ENCODE measurements at places on chromosomes 2 and 18.

GRCh38 chr2:205751569-205752031 is 69.3 kb downstream of the NRP2 start:
- DNase-seq, result no peak

- DNase-seq, result no peak
Observed at GRCh38 chr2:190468814-190469569, 60.8 kb downstream of the MFSD6 start.

DNA sequence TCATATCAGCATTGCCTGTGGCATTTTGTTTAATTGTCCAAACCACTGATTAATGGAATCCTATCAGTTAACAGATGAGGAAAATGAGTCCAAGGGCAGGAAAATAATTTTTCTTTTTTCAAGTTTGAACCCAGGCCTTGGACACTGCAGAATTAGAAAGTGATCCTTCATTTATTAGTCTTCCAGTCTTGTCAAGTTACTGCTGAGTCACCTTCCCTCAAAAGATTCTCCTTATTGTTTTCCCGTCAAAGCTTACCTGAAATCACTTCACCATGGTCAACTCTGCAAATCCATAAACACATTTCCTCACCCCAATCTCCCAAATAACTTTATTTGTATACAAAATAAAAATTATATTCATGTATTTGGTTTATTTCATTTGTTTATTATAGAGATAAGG is 57.9 kb downstream of the WDR75 start:
- no peak for DNase-seq

- no peak for DNase-seq
Observed at GRCh38 chr2:172865422-172865821, 129.8 kb downstream of the RAPGEF4 start.

- no peak for DNase-seq
Observed at GRCh38 chr2:127163921-127164320, 56.2 kb downstream of the CYP27C1 start.

DNA sequence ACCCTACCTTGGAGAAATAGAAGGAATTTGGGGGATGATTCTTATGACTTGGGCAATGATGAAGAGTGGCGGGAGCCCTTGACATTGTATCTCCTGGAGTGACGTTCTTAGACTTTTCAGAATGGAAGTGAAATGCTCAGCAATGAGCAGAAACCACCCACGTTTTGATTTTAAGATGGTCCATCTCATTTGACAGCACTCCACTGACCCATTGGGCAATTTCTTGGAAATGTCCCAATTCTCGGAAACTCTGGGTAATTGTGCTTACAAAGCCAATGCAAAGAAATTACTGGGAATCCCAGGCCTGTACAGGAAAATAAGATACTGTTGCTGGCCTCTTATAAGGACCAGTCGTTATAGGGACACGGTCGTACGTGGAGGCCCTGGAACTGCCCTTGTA is 170.0 kb upstream of the COPS8 start:
- DNase-seq, result no peak

DNA sequence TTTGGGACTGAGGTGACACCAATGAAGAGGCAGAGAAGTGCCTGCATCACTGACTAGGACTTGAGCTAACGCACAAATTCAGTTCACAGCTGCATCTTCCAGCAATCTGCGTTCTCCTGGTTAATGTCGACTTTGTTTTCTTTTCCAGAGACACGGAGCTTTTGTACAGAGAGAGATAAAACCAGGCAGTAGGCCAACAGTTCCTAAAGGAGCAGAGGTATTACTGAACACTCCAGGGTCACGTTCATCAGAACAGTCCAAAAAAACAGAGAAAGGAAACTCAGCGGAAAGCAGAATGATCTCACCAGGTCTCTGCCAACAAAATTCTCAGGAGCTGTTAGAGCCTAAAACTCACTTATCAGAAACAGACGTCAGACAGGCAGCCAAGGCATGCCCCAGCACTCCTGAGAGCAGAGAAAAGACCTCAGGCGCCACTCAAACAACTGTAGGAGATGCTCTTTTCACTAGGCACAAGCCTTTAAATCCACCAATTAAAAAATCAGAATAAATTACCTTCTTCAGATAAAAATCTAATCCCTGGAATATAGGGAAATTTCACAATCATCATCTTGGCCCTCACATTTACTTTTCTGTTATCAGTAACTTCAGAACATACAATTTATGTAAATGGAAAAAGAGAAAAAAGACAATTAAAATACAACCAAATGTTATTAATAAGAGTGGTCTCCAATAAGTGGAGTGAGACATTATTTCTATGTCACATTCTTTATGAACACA is 95.9 kb upstream of the SPTBN1 start:
- DNase-seq, result no peak

- no peak for DNase-seq
Observed at GRCh38 chr2:54724560-54725342, 1.3 kb downstream of the EML6 start.

- DNase-seq, result no peak
Observed at GRCh38 chr2:121790276-121790956, 35.0 kb downstream of the TSN start.

GRCh38 chr18:35573531-35573930 is 8.0 kb upstream of the GALNT1 start:
- no peak for DNase-seq

- no peak for DNase-seq
Observed at GRCh38 chr2:223537651-223538601, 64.2 kb downstream of the SCG2 start.

DNA sequence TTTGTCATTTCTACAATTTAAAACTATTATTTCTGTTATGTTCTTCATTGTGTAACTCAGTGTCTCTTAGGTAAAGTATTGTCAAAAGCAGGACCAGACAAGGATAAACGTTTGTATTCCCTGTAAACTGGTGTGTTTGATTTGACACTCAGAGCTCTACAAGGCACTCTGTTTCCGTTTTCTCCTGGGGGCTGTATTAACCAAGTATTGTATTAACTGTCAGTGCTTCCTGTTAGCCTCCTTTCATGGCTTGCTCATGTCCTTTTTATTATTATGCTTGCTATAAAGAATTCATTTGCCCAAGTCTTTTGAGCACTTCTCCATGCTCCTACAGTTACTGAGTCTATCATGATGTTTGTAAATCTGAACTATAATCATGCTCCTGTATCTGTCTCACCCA is 323.7 kb downstream of the LPIN1 start:
- DNase-seq, result no peak

- no peak for DNase-seq
Observed at GRCh38 chr2:15117409-15118050, 443.6 kb downstream of the NBAS start.

DNA sequence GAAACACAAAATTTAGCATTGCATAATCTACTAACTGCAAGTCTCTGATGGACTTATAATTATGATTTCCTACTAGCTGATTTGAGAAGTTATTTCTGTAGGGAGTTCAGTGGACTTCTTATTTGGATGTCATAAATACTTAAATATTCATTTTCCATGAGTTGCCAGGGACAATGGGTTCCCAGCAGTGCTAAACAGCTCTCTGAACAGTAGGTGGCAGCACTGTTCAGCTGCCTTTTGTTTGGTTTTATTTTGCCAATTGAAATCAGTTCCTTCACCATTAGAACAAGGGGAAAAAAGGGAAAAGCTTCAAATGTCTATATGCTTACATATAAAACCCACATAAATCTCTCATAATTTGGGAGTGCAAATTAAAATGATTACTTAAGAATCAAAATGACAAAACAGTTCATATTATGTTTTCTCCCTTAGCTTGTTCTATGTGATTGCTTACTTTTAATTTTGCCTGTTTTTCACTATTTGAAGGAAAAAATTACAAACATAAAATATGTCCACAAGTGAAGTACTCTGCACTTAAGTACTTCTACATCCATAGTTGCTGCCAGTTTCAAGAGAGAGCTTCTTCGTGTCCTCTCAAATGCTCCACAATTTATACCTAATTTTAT is 898.9 kb downstream of the CPS1 start:
- DNase-seq, result no peak

GRCh38 chr18:22563164-22563583 is 145.5 kb upstream of the CTAGE1 start:
- DNase-seq, result no peak

DNA sequence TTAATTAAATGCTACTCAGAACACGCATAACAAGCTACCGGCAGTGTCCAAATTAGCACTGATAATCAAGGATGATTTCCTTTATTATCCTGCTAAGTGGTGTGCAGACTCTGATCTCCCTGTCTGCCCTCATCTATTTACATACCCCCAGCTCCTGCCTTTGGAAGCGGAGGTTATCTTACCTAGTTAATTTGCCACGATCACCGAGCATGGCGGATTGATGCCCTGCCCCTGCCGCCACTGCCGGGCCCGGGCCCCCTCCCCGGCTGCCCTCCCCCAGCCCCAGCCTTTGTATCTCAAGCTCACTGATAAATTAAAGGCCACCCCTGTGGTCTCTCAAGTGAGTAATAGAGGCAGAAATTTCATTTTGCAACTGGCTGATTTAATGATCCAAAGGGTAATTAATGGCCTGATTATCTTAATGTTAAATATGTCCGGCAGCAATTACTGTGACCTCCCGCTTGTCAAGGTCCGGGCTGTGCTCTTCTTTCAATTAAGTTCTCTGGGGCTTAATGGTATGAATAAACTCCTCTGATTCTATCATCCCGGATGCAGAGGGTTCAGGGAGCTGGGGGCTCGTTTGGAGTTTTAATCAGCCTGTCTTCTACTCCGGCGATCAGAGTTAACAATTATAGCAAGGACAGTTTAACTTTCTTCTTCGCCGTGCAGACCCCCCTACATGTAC is 113.4 kb downstream of the GBX2 start:
- no peak for DNase-seq

- DNase-seq, result no peak
Observed at GRCh38 chr2:190343536-190344275, at the start of gene INPP1. TSS of gene INPP1 (plus strand) at chr2:190343589. CDS start at chr2:190360103, 16,514 bp downstream.

DNA sequence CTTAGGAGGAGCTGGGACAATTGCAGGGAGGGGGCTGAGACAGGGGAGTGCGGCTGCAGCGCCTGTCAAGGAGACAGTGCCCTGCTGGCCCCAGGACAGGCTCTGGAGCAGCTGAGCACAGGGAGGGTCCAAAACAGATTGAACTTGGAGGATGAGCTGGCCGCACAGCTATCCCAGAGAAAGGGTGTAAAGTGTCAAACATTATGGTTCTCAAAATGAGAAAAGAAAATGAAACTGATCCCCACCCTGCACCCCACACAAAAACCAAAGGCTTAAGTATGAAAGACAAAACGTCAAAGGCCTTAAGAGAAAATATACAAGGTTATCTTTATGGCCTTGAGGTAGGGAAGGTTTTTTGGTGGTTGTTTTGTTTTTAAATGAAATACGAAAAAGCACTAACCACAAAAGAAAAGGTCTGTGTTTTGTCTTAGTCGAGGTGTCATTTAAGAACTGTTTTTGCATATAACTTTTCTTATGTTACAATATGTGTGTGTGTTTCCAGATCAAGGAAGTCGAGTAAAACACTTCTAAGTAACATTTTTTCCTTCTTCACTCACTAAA is 111.8 kb downstream of the HDAC4 start:
- DNase-seq, result no peak

DNA sequence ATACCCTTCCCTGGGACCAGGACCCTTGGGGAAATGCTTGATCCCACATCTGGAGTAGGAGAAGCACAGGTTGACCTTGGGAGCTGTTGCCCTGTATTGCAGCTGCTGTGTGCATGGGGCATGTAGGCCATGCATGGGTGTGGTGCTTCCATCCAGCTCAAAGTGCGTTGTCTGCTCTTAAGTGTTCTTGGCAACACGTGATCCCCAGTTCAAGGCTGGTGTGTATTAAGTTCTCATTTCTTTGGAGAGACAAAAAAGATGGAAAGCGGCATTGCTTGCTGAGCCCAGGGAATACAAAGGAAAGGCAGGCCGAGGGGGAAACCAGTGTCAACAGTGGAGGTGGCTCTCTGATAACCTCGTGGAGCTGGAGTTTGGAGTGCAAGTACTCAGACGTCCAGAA is 110.7 kb downstream of the RTP5 start:
- no peak for DNase-seq

- DNase-seq, result no peak
Observed at GRCh38 chr18:55861266-55861665, 273.3 kb upstream of the TCF4 start.

DNA sequence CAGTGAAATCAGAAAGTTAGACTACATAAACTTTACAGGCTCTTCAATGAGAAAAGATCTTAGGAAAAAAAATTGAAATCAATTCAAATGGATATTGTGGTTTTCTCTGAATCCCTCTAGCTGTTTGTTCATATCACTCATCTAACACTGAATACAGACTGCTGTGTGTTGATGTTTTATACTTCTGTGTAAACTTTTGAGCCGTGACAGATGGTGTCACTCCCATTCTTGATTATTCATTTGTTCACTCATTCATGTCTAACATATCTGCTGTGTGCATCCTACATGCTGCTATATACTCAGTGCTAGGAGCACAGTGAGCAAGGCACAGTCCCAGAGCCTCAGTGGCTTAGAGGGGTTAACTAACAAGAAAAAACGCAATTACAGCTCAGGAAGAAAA is 12.6 kb downstream of the KLHL23 start:
- no peak for DNase-seq

DNA sequence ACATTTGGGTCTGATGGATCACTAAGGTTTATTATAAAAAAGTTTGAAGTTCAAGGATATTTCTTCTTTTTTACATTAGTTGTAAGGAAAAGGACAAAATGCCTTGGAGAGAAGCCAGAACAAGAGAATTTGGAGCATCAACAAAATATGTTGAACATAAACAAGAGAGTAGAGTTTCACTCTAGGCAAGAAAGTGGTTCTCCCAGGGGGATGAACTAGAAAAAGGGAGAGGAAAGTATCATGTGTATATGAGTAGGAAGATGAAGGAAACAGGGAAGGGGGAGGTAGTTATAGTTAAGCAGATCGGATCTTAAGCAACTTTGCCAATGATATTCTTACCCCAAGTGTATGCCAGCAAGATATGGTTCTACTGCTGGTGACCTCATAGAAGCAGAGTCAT is 63.8 kb upstream of the GALNT3 start:
- DNase-seq, result no peak

GRCh38 chr18:70506511-70506910 is 217.7 kb downstream of the SOCS6 start:
- no peak for DNase-seq

GRCh38 chr2:145416640-145417039 is 896.7 kb upstream of the ZEB2 start:
- DNase-seq, result no peak

DNA sequence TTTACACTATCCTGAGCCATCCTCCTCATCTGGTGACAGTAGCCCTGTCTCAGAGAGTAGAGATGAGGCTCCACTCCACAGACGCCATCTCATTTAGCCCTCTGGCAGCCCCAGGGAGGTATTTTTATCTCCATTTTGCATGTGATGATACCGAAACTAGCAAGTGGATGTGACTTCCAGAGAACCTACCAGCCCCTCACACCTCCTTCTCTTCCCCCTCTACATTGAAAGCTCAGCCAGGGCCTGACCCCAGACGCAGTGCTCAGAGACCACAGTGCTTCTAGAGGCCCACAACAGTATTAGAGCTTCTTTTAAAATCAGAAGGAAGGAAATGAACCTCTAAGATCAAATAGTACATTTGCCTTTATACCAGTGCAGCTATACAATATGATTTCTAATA is 8.3 kb downstream of the GYPC start:
- DNase-seq, result no peak

DNA sequence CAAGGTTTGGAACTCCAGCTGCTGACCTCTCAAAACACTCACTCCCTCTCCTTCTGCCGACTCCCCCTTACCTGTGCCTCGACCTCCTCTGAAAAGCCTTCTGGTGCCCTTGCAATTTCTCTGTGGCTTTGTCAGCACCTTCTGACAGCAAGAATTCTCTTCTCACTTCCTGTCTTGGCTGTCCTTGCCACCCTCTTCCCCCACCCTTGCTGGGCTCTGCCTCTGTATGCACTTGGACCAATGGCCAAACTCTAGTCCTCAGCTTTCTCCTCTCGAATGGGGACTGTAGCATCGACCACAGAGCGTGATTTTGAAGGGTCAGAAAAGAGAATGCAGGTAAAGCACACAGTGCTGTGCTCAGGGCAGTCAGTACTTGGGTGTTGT is 99.0 kb downstream of the HS1BP3 start:
- DNase-seq, result no peak
